NCI-H446 treated with DMSO at 0.1 percent for 48 hours (cell line): ENCODE measurements at places on chromosomes 7 and 10.

DNA sequence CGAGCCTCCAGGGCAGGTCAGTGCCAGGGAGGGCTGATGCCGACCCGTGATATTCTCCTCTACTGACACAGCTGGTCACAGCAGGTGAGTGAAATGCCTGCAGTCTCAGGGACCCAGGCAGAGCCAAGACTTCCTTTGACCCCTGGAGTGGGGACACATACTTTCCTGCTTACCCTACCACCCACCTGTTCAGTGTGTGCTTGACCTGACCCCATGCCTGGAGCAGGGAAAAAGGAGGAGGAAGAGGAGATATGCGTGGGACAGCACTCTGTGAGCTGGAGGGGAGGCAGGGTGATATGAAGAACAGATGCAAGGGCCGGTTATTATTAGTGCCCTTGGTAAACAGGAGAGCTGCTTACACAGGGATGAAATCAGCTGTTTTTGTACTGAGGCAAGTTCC lies 40.8 kb upstream of the WIPF3 start:
- no peak for DNase-seq

GRCh38 chr10:103803941-103804340 lies 51.4 kb downstream of the SH3PXD2A start:
- no peak for DNase-seq

GRCh38 chr10:49362596-49363260 lies 33.2 kb downstream of the DRGX start:
- DNase-seq = no peak

DNA sequence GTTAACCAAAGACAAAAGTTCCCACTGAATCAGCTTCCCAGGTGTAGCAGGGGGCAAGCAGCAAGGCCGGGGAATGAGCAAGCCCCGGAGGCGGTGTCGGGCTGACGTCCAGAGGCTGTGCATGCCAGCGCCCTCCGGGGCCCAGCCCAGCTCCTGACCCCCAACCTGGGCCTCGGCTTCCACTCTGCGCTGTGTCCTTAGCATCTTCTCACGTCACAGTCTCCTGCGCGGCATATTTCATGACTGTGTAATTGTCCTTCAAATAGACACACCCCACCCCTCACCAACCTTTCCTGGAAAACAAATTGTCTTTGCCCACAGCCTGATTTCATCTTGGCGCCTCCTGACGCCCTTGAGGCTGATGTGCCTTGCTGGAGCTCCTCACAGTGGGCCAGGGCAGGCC lies 133.5 kb downstream of the RGS10 start:
- no peak for DNase-seq

GRCh38 chr7:48847917-48848316 lies 76.4 kb upstream of the CDC14C start:
- no peak for DNase-seq

- DNase-seq = peak; percentile 47
These were observed 9.4 kb downstream of the TMEM106B start for GRCh38 chr7:12220389-12221046.

DNA sequence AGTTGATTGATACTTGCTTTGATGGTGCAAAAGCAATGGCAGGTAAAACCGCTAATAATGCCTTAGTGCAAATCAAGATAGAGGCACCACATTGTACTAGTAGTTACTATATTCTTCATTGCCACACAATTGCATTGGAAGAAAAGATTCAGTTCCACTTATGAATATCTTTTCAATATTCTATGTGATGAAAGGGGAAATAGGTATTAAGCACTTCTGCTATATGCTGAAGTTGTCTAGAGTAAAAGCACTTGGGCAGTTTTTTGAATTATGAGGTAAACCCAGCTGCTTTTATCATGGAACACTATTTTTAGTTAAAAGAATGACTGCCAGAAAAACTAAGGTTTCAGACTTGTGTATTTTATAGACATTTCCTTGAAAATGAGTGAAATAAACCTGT lies 15.5 kb downstream of the ENTPD7 start:
- DNase-seq = no peak

DNA sequence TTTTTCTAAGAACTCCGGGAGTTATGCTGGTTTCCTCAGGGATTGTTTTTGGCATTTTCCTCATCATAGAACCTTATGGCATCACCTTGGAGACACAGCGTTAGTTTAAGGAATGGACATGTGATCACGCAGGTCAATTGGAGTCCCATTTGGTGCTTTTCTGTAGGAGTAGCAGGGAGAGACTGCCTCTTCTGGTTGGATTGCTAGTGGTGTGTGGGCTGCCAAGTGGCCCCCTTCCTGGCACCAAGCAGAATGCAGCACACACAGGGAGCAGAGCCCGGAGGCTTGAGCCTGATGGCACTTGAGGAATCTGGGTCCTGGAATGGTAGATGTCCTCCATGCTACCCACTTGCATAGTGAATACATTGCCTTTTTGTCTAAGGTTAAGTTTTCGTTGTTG lies 57.9 kb downstream of the SDK1 start:
- DNase-seq = no peak

- DNase-seq = no peak
These were observed 255.2 kb downstream of the ARL4A start for GRCh38 chr7:12942609-12943008.

DNA sequence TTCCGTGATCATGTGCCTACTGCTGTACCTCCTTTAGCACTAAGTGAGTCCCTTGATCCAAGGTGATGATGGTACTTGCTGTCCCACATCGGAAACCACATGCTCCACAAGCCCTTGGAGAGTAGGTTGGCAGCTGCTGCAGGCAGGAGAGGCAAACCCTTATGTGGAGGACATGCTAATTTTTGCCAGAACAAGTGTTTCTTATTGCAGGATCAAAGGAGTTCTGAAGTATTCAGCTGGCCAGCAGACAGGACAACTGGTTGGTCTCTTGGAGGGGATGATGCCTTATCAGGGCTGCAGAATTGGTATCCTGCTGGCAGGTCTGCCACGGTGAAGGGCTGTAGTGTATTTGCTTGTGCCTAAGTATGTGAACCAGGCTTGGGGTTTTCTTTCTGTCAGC lies 36.8 kb downstream of the NACAD start:
- DNase-seq = no peak

- DNase-seq = no peak
These were observed 92.6 kb downstream of the HPSE2 start for GRCh38 chr10:99143011-99143410.

- no peak for DNase-seq
These were observed 13.2 kb downstream of the RASGEF1A start for GRCh38 chr10:43253461-43254198.

DNA sequence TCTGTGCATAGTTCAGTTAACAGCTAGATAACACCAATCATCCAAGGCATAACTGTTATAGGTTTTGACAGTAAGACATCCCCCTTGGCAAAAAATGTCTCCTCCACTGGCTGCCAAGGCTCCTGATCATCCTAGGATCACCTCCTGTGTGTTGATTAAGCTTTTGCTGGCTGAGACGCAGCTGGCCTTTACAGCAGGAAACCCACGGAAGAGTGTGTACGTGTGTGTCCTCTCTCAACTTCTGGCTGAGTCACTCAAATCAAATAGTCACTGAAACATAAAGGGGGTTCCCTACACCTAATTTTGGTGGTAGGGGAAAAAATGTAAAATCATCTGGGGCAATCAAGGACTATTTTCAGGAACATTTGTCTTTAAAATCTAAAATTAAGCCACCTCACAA lies 208.8 kb downstream of the CTNNA3 start:
- no peak for DNase-seq

- DNase-seq = no peak
These were observed 167.8 kb upstream of the AUTS2 start for GRCh38 chr7:69430384-69431021.

DNA sequence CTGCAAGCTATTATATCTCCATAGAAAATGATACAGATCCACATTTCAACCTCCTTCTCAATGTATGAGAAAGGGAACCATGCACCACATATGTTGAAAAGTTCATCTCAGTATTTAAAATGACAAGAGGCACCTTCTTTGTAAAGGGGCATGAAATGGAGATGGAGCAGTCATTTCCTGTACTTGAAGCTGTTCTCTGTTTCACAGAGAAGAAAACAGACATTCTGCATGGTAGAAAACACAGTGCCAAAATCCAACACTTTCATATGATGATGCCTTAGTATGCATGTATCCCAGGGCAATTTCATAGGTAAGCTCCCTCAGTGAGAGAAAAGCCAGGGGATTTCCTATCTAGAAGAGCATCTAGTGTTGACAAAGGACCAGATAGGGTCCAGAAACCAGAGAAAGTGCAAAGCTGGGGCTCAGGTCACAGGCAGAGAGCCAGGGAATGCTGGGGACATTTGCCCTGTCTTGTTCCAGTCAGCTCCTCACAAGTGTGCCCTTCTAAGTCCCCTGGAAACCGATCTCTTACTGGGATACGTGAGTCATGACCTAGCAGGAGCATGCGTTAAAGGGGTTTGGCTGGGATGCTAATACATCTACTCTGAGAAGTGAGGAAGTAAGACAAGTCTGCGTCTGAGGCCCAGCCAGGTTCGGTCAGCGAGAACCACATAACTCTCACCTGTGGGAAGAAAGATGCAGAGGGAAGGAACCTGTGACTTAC lies 118.7 kb downstream of the ICA1 start:
- no peak for DNase-seq

DNA sequence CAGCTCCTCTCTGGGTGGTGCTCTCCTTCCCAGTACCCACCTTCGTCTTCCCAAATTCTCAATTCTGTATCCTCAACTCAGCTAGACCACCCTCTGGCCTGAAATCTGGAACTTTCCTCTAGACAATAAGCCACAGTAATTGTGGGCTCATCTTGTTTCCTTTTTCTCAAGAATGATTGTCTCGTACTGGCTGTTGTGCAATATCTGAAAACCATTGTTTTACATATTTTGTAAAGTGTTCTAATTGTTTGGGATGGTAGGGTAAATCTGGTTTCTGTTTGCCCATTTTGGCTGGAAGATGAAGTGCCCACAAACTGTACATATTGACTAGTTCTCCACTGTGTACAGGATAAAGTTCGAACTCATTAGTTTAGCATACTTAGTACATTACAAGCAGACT lies 11.3 kb upstream of the NOBOX start:
- DNase-seq = no peak
